ENCODE measurements at places on chromosomes 16 and 17. TPM values are rescaled to one million over a fixed set of nuclear protein-coding genes. Genes with fewer than 3 reads are reported as not detected.

GRCh38 chr17:29100296-29100695 is 57.4 kb downstream of the PIPOX start:
- no peak for DNase-seq

The RAB37 gene
- 0.78 TPM for total RNA-seq

DNA sequence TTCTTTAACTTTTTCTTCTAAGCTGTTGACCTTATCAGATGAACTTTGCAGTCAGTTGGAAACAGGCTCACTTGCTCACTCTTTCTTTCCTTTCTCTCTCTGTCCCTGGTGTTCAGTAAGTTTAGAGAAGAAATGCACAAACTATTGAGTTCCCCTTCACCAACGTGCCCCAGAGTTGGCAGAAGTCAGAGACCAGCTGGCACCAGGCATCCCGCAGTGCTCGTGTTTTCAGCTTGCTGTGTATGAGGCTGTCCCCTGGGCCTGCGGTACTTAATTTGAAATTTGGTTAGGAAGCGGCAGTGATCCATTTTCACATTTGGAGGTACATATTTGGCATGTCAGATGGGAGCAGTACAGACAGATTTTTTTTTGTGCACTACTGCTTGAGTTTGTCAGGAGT is 258.6 kb downstream of the SNX29 start:
- DNase-seq = no peak

DNA sequence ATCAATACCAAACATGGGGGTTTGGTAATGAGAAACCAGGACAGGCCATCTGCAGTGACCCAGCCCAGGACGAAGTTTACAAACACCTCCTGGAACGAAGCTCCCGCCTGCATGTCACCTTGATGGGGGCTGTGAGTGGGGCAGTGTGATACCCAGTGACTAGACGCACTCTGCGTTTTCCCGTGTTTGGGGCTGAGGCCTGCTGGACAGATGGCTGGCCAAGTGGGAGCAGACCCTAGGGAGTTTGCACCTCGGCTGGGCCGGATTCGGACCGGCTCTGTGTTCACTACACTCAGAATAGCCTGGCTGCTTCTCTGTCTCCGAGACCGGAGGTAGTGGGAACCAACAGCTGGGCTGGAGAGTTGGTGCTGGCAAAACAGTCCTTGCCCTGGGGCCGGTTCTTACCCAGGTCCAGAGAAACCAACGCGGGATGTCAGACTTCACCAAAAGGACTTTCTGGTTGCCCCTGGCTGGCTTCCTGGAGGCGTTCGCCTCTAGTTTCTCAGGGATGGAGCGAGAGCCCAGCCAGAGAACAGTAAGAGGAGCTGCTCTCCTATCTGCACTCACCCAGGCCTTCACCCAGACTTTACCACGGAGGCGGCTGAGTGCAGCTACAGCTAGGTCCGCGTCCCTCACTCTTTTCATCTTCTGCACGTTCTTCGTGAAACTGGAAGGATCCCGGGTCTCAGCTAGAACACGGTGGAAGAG is 20.4 kb downstream of the CARHSP1 start:
- DNase-seq = no peak

DNA sequence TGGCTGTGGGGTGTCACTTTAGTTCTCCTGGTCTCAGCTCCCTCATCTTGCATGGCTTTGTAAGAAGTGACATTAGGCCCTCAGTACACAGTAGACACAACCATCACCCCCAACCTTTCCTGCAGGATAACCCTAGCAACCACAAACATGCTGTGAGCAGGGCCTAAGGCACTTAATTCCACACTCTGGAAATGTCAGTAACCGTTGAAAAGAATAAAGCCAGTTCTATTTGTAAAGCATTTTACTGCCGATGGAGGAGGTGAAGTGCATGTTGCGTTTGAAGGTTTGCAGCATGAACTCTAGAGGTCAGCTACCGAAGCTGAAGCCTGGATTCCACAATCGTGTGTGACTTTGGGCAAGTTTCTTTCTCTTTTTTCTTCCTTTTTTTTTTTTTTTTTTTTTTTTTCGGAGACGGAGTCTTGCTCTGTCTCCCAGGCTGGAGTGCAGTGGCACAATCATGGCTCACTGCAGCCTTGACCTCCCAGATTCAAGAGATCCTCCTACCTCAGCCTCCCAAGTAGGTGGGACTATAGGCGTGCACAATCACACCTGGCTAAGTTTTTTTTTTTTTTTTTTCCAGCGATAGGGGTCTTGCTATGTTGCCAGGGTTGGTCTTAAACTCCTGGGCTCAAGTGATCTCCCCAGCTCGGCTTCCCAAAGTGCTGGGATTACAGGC is 26.1 kb upstream of the TOB1 start:
- DNase-seq = no peak
